ENCODE measurements at places on chromosomes 13 and 19. TPM values are rescaled to one million over a fixed set of nuclear protein-coding genes. Genes with fewer than 3 reads are reported as not detected.

- ATAC-seq: no peak
These were observed 1109.1 kb upstream of the MIR17HG start for GRCh38 chr13:90238413-90238812.

The ZNF708 gene
- total RNA-seq: 8.9 TPM

The ZNF333 gene
- 9.4 TPM for total RNA-seq

DNA sequence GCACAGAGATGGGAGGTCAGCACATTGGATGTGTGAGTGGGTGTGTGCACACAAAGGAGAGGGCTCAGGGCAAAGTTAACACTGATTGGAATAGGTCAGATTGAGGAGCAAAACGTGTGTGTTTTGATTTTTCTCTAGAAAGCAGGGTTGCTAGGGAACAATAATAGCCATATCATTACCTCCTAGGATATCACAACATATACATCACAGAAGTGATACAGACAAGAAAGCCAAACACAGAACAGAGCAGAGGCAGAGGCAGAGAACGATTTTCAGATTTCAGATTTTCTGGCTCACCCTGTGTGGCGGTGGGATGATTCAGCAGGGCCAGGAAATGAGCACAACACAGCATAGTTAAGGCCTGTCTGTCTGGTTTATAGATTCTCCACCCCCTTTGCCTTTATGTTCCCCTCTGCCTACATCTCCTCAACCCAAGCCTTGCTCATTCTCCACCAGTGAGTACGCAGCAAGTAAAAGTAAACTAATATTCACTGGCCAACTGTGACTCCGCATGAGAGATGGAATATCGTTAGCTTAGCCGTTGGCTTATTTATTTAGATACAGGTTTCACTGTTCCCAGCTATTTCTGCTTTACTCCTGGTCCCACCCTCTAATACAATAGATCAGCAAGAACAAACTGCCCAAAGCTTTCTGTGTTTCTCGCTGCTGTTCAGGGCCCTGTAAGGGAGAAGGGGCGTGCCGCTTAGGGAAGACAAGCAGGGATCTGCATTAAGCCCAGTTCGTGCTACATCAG, 182.7 kb upstream of the TSC22D1 start:
- ATAC-seq: peak; percentile 95

- no peak for ATAC-seq
These were observed 210.1 kb downstream of the MAB21L1 start for GRCh38 chr13:35266412-35266811.

- ATAC-seq: no peak
These were observed 28.1 kb upstream of the CLDN10 start for GRCh38 chr13:95524264-95524901.

The PSG1 gene
- total RNA-seq: 0.58 TPM

The ZNF813 gene
- total RNA-seq: 3.4 TPM

DNA sequence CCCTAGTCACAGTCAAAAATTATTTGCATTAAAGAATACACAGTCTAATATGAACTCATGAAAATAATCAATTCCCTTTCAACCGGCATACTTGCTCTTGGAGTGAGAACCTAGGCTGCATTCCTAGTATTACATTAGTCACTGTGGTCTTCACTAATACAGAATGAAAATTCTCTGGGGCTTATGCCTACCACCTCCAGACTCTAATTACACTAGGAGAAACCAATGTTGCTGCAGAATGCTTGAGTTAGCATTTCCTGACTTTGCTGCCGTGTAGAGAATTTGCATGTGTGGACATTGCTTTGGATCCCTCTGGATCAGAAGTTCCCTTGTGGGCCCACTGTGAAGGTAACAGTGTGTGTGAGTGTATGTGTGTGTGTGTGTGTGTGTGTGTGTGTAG, 87.8 kb downstream of the CCNA1 start:
- ATAC-seq: no peak

The HS6ST3 gene
- total RNA-seq: not detected

DNA sequence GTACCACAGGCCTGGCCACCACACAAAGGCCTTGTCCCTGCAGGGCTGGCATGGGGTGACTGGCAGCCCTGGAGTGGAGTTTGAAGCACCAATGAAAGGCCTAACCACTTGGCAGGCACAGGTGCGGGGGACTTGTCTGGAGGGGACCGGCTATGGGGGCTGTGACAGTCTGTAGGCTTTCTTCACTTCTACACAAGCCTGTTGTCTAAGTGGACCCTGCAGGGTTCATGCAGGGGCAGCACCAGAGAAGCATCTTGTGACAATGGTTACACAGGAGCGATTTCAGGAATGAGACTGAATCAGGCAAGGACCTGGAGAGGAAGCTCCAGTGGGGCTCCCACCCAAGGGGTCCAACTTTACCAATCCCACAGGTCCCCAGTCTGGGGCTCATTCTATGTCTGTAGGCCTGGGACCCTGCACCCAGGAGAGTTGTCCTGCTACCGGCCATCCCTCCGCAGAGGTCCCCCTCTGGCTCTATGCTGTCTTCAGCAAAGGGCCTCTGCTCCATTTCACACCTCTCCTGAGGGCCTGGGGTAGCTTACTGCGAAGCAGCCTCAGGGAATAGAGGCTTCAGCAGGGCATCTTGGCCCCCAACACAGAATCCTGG, 2.3 kb upstream of the ZNF837 start:
- ATAC-seq: no peak

The CYP4F2 gene
- not detected for total RNA-seq

- ATAC-seq: no peak
These were observed 143.2 kb upstream of the ZNF536 start for GRCh38 chr19:30228835-30229524.
